ENCODE measurements at places on chromosomes 3 and 15. TPM values are rescaled to one million over a fixed set of nuclear protein-coding genes. Genes with fewer than 3 reads are reported as not detected.

FETUB gene
- not detected for total RNA-seq

CCDC54 gene
- 5.4 TPM for total RNA-seq

APBA2 gene
- 2.6 TPM for total RNA-seq

SERPINI1 gene
- total RNA-seq = 15.3 TPM

ROPN1 gene
- total RNA-seq = 10.8 TPM

ROPN1B gene
- 27.8 TPM for total RNA-seq

PLSCR2 gene
- not detected for total RNA-seq

PTPN23 gene
- 47.4 TPM for total RNA-seq

DNAH12 gene
- total RNA-seq = 0.05 TPM

NME9 gene
- total RNA-seq = not detected

FOXB1 gene
- not detected for total RNA-seq

SERPINI2 gene
- 3.1 TPM for total RNA-seq

TMEM266 gene
- total RNA-seq = 5.9 TPM

FYTTD1 gene
- total RNA-seq = 69.5 TPM

CACNA1D gene
- 45.1 TPM for total RNA-seq

ZMYND10 gene
- 1.6 TPM for total RNA-seq

SSUH2 gene
- 2.6 TPM for total RNA-seq
